Amygdala (tissue), 56 donors: ENCODE measurements at places on chromosomes 12 and 14.

DNA sequence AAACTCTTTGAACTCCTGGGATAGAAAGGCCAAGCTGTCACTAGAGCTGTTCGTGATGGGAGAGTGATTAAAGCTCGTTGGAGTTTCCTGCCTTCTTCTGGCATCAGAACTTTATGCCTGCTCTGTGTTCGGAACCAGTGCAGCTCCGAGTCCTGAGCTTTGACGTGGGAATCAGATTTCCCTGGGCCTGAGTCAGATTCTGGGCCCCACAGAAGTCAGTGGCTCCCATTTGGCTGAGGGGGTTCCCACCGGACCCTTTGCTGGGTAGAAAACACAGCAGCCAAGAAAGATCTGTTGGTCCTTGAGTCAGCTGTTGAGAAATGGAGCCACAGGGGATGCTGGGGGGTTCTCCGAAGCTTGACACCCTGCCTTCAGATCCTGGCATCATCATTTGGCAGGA lies 238.0 kb downstream of the CHST11 start:
- DNase-seq, result no peak

- DNase-seq, result no peak
Measured at GRCh38 chr14:21874946-21875345, 201.3 kb upstream of the OR4E1 start.

GRCh38 chr12:102652645-102653313 lies 172.4 kb upstream of the IGF1 start:
- no peak for DNase-seq

GRCh38 chr12:23617749-23618148 lies 331.7 kb downstream of the SOX5 start:
- no peak for DNase-seq

DNA sequence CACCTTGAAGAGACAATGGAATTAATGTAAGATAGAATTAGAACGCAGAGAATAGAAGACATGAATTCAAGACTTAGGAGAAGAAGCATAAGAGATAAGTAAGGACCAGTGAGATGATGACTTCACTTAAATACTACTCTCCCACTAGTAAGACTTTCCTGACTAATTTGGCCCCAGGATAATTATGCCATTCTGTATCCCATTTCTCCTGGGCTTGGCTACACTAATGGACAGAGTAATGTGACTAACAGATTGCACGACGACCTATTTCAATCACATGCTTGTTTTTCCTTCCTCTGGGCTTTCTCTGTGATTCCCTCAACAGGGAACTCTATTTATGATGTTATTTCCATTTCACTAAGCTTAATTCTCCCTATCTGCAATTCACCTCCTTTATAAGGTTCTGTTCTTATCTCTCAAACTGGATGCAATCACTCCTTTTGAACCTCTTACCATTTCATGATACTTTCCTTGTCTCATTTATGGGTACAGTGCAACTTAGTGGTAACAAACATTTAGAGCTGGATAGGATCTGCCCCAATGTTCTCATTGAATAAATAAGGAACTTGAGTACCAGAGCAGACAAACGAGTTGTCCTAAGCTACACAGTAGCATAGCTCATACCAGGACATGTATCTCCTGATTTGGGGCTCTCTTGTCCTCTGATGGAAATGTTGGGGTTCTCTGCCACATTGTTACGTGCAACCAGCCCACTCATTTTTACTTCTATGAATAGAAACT lies 102.7 kb downstream of the BTG1 start:
- no peak for DNase-seq
